Stimulated activated CD4-positive, alpha-beta T cell treated with anti-CD3 and anti-CD28 coated beads, TNF-alpha, amount 100 ng/mL, for 24 hours (primary cell): ENCODE measurements at places on chromosomes 5 and 9.

GRCh38 chr5:91182763-91183162, 200.4 kb downstream of the ARRDC3 start:
- no peak for DNase-seq

- no peak for DNase-seq
Observed at GRCh38 chr9:97327562-97327961, 20.1 kb downstream of the CCDC180 start.

DNA sequence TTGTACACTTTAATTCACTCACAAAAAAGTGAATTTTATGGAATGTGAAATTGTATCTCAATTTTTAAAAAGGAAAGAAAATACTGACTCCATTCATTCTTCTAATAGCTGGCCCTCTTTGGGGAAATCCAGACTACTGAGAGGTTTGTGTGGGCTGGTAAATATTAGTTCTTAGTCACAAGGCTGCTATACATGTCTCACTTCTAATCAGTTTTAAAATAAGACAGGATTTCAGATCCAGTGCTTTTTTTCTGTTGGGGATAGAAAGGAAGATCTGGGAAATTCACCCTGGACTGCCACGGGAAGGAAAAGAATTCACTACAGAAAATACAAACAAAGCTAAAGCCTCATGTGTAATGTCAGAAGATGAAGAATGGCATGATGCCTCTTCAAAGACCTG, 32.7 kb upstream of the ADAMTSL1 start:
- no peak for DNase-seq

DNA sequence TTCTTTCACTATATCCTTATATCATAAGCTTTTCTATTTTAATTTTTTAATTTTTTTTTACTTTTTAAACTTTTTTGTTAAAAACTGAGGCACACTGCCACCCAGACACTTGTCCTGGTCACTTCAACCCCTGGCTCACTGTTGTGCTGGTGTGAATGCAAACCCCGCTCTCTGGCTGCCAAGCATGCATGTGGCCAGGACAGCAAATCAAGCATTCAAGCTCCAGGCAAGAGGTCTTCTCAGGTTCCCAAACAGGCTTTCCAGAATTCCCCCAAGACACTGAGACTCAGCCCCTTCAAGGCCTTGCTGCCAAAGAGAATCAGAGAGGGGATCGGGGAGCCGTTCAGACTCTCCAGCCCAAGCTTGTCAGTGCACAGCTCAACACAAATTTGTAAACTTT, 139.9 kb downstream of the FANCC start:
- no peak for DNase-seq

- no peak for DNase-seq
Observed at GRCh38 chr5:116248432-116248831, 163.6 kb downstream of the COMMD10 start.

- no peak for DNase-seq
Observed at GRCh38 chr5:14615365-14615764, 33.8 kb downstream of the OTULINL start.

DNA sequence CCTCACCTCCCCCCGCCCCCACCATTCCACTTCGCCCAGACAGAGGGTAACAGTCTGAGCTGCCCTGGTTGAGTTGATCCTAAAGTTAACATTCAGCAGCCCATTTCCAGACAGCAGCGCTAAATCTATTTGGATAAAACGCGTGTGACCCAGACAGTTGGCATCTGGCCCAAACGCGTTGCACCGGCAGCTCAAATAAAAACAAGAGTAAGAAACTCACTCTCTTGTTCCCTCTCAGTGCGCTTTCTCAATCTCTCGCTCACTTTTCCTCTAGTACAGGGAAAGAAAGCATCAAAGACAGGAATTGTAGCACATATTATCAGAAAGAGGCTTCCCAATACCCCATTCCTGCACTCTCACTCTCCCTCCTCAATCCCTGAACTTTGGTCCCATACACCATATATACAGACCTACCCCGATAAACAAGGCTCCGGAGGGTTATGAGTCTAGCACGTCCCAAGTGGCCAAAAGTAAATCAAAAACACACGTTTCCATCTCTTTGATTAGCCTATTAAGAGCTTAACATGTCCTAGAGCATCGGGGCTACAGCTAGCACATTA, 1.3 kb downstream of the ADAMTS6 start:
- no peak for DNase-seq

DNA sequence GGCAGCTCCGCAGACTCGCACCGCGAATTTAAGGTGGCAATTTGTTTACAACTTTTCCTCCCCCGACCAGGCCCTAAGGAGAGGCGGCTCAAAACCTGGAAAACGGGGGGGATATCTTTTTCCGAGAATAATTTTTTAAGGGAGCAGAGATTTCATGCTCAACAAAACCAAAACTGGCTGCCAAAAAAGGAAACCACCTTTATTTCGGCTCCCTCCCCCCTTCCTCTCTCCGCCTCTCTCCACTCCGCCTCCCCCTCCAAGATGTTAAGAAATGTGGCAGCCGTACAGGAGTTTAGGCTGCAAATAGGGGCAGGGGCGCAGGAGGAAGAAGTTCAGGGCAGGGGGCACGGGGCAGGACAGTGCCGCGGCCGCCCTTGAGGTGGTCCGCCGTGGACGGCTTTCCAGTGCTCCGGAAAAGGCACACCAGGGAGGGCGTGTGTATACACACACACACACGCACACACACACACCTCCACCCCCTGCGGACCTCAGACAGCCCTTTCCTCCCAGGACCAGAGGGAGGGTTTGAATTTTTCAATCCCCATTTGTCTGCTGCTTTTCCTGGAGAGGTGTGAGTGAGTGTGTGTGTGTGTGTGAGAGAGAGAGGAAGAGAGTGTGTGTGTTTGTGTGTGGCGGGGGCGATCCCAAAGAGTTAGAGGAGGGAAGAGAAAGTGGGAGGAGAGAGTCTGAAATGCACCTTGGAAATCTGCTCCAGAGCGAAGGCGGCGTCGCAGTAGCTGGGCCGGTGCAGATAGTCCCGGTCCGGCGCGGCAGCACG, 9.1 kb downstream of the PTCH1 start:
- DNase-seq = no peak

DNA sequence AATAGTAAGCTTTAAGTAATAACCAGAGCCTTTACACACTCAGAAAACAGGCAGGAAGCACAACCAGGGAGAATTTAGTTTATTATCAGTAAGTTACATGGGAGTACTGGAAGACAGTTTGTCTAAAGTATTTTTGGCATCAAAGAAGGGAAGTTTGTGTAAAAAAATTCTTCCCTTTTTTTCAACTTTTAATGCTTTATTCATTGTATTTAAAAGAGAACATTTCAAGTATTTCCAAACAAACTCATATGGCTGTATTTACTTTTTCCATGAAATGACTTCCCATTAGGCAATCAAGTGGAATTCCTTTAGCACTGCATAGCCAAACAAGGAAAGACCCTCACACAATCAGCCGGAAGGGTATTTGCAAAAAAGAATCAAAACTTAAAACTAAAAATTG, 26.7 kb downstream of the RNF145 start:
- DNase-seq = no peak

- no peak for DNase-seq
Observed at GRCh38 chr9:75601280-75601679, 289.2 kb upstream of the PCSK5 start.

- no peak for DNase-seq
Observed at GRCh38 chr9:27154908-27155307, 45.9 kb downstream of the TEK start.

- DNase-seq = no peak
Observed at GRCh38 chr5:111551569-111552275, 39.4 kb upstream of the STARD4 start.

- no peak for DNase-seq
Observed at GRCh38 chr9:126885131-126885641, 24.7 kb downstream of the ZBTB34 start.

- no peak for DNase-seq
Observed at GRCh38 chr5:112418659-112419163, 366 bp downstream of the EPB41L4A start.

DNA sequence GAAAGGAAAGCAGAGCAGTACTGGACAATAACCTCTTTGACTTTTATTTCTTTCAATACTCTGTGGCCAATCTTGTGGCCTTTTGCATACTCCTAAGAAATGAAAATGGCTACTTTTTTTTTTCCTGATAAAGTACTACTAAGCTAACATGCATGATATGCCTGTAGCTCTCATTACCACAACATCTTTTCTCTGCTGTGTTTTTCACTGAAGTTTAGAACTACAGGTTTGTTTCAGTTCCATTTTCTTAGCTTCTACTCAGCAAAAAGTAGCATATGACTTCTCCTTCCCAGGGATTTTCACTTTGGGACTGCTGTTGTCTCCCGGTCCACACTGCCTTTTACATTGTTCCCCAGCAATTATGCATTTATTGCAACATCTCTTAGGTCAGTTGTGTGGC, 204.0 kb downstream of the KCTD16 start:
- DNase-seq = no peak

GRCh38 chr5:114544561-114544960, 182.7 kb downstream of the KCNN2 start:
- no peak for DNase-seq

GRCh38 chr9:134051319-134051718, 16.5 kb downstream of the BRD3 start:
- no peak for DNase-seq

GRCh38 chr5:171475596-171475995, 56.1 kb downstream of the FGF18 start:
- DNase-seq = no peak

GRCh38 chr5:95508550-95508949, 46.2 kb downstream of the SKIC3 start:
- no peak for DNase-seq

DNA sequence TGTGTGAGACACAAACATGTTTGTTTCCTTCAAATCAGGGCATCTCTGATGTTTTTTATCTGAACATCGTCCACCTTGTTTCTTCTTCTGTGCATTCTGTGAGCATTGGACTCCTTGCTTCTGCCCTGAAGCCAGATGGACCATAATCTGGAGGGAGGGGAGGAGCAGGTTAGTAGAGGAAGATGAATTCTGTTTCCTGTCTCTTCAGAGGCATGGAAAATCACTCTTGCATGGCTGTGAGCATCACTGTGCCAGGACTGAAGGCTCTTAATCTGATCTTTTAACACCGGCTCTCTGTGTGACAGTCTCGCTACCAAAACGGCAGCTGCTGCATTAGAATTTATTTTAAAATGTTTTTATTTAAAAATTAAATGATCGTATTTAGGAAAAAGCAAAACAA, 43.3 kb downstream of the TLE4 start:
- DNase-seq = no peak

GRCh38 chr5:172691886-172692285, 50.8 kb downstream of the NEURL1B start:
- DNase-seq = no peak

GRCh38 chr9:91159664-91160121, 202.0 kb downstream of the AUH start:
- no peak for DNase-seq

GRCh38 chr9:91208837-91209236, 152.9 kb downstream of the AUH start:
- no peak for DNase-seq

- DNase-seq = no peak
Observed at GRCh38 chr9:12702160-12702758, 9.1 kb downstream of the TYRP1 start.

GRCh38 chr9:79371948-79372555, 199.7 kb upstream of the TLE4 start:
- DNase-seq = no peak

DNA sequence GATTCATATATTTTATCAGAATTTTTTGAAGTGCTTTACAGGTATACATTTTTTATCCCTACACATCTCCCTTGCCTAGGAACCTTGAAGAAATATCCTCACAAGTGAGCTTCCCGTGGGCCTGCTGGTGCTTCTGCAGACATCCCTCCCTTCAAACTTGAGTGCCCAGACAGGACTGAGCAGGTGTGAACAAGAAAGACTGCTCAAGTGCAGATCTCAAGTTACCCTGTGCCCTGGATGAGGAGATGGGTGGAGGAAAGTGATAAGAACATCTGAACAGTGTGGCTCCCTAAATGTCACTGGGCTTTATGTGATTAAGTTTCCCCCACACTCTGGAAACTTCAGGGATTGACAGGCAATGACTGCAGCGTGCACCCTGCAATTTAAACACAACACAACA, 209.8 kb downstream of the TLE1 start:
- DNase-seq = no peak

DNA sequence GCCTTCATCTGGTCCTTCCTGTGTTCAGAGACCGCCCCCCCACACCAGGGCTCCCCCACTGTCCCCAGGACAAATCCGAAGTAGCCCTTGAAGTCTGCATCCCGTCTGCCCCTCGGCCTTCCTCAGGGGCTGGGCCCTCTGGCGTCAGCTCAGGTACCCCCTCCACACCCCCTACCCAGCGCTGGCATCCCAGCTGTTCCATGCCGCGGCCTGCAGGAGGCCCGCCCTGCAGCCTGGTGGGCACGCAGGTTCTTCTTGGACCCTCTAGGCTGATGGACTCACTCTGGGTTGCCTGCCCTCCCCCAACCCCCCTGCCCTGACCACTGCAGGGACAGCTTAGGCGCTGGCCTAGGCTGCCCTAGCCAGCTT, 6.6 kb downstream of the SLC2A6 start:
- DNase-seq = no peak

- DNase-seq = no peak
Observed at GRCh38 chr5:63233911-63234310, 655.3 kb downstream of the LRRC70 start.

DNA sequence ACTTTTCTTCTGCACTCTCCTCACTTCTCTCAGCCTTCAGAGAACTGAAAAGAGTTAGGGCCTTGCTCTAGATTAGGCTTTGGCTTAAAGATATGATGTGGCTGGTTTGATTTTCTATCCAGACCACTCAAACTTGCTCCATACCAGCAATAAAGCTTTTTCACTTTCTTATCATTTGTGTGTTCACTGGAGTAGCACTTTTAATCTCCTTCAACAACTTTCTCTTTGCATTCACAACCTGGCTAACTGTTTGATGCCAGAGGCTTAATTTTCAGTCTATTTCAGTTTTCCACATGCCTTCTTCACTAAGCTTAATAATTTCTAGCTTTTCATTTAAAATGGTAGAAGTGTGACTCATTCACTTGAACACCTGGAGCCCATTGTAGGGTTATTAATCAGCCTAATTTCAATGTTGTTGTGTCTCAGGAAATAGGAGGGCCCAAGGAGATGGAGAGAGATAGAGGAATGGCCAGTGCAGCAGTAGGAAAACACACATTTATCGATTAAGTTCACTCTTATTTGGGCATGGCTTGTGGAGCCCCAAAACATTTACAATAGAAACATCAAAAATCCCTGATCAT, 5.9 kb downstream of the ATPSCKMT start:
- no peak for DNase-seq

GRCh38 chr9:134681061-134681661, 39.6 kb downstream of the COL5A1 start:
- no peak for DNase-seq

DNA sequence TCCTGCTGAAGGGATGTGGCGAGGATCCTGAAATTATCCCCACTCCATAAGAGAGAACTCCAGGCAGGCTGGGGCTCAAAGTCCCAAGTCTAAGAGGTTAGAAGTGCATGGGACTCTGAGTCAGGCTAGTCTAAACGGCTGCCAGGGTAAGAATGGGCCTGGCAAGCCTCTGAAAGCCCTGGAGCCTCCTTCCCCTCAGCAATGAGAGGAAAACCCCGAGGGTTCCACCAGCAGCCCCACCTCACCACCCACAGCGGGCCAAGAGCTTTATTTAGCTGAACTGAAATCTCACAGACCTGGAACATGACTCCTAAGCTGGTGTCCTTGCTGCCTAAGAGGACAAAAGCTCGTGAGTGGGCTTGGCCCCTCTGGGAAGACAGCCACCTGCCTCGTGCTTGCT, 135.5 kb downstream of the SEC61B start:
- DNase-seq = no peak
